ENCODE measurements at places on chromosomes 6 and 20. TPM values are rescaled to one million over a fixed set of nuclear protein-coding genes. Genes with fewer than 3 reads are reported as not detected.
A peak's percentile ranks its signal among the peaks of the same experiment; 100 is the strongest.

DNA sequence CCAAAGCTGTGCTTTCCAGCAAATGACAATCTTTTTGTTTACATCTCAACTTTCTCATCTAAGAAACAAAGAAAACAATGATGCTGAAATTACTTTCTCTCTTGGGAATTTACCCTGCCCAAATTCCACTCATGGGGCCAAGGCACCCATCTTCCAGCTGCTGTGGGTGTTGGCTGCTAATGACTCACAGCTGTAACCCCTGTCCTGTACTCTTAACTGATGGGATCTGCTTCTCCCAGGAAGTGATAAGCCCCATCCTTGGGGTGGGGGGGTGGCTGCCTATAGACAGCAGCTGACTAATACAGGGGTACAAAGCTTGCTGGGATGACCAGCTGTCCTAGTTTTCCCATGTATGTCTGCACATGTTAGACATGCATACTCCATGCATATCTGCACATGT is 938.6 kb downstream of the C6orf118 start:
- no peak overlapping the region for H3K4me3 ChIP-seq
- no peak overlapping the region for H3K27ac ChIP-seq
- H3K4me1 ChIP-seq = no peaks in the 10 kb centered on the region
- H3K36me3 ChIP-seq = no peaks in the 10 kb centered on the region
- DNase-seq = no peak

DNA sequence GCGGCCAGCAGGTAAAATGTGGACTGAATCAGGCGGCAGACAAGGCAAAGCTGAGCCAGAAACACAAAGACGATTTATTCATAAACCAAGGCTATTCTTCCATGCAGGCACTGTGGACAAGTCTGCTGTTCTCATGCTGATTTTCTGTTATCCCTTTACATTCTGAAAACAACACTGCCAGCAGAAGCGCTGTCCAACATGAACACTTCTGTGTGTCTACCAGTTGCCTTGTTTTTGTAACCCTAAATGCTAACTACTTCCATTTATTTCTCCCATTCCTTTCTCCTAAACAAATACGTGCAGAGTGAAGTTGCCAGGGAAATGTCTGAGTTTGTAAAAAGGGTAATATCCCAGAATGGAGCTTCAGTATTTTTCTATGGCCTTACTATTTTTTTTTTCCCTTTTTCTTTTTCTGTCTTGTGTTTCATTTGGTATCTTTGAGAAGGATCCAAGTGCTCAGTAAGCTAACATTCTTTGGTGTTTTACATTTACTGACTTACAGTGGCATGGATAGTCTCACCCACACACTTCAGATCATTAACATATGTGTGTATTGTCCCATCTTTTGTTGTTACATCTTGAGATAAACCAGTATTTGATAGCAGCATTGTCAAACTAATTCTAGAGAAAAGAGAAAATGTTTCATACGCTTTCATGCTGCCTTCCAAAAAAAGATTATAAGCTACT is 1308.9 kb upstream of the MAP3K7 start:
- DNase-seq = no peak
- H3K36me3 ChIP-seq = no peaks in the 10 kb centered on the region
- H3K4me3 ChIP-seq = no peak overlapping the region

- no peak for DNase-seq
- no peaks in the 10 kb centered on the region for H3K27me3 ChIP-seq
- H3K4me3 ChIP-seq = no peak overlapping the region
- no peaks in the 10 kb centered on the region for H3K36me3 ChIP-seq
- H3K27ac ChIP-seq = no peak overlapping the region
Observed at GRCh38 chr6:53565886-53566285, 21.0 kb upstream of the GCLC start.

GRCh38 chr20:25021336-25021735 is 28.8 kb upstream of the APMAP start:
- peaks cover 52% of the 10 kb centered on the region for H3K36me3 ChIP-seq
- H3K27ac ChIP-seq = no peak overlapping the region
- no peaks in the 10 kb centered on the region for H3K4me1 ChIP-seq
- no peaks in the 10 kb centered on the region for H3K27me3 ChIP-seq
- DNase-seq = no peak

GRCh38 chr6:20403766-20404640 is 2.3 kb downstream of the E2F3 start:
- peaks cover 10% of the 10 kb centered on the region for H3K4me1 ChIP-seq
- no peaks in the 10 kb centered on the region for H3K27me3 ChIP-seq
- no peaks in the 10 kb centered on the region for H3K36me3 ChIP-seq
- DNase-seq = peak; percentile 24

DNA sequence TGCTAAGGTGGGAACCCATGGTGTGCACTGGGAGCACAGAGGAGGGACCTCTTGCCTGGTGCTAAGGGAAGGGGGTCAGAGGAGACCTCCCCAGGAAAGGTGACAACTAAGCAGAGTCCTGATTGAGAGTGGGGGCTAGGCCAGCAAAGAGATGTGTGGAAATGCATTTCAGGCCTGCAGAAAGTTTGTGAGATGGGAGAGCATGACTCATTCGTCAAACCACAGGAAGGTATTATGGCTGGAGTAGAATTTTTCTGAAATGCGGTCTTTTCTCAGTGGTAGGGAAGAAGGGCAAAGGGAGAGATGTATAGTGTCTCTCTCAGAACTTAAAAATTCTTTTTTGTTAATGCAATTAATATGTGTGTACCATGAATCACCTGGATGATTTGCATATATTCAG is 23.6 kb upstream of the EDN1 start:
- no peak overlapping the region for H3K27ac ChIP-seq
- no peaks in the 10 kb centered on the region for H3K36me3 ChIP-seq
- no peaks in the 10 kb centered on the region for H3K4me1 ChIP-seq
- DNase-seq = no peak
- no peaks in the 10 kb centered on the region for H3K27me3 ChIP-seq

DNA sequence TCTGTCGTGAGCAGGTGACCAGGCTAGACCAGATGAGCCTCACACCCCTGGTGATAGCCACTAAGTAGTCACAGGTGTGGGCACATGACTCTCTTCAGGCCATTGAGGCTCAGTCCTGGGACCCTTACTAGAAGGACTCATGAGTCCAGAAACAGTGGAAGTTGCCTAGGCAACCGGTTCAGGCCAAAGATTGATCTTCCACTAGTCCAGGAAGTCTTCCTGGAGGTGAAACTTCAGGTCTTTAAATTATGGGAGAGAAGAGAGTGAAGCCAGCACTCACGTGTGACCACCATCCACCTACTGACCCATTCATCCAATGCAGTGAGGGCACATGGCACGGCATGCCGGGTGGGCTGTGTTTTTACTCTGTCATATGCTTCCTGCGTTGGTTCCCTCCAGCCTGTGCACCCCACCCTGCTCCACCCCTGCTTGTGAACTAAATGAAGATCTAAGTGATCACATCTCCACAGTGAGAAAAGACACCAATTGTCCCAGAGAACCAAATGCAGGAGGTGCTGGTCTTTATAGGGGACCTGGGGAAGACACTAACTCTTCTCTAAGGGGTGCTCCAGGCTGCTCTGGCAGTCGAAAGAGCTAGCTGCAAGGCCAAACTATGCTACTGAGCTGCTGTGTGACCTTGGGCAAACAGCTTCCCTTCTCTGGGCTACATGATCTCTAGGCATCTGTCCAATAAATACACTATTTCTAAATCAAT is 12.5 kb upstream of the STX16 start:
- DNase-seq = no peak
- H3K4me3 ChIP-seq = no peak overlapping the region
- no peak overlapping the region for H3K27ac ChIP-seq
- peaks cover 32% of the 10 kb centered on the region for H3K4me1 ChIP-seq
- no peaks in the 10 kb centered on the region for H3K36me3 ChIP-seq

- H3K27me3 ChIP-seq = no peaks in the 10 kb centered on the region
- no peaks in the 10 kb centered on the region for H3K4me1 ChIP-seq
- DNase-seq = no peak
Observed at GRCh38 chr6:20700375-20700774, 166.1 kb downstream of the CDKAL1 start.

MROH8 gene
- 4.8 TPM for total RNA-seq

MCHR2 gene
- 0.11 TPM for total RNA-seq

SIRPG gene
- total RNA-seq = not detected

IER3 gene
- 6.8 TPM for total RNA-seq

SULF2 gene
- 78.8 TPM for total RNA-seq

GJA10 gene
- not detected for total RNA-seq

Data from spinal cord (tissue), 10 donors.